ENCODE measurements at places on chromosomes 11 and 22.

DNA sequence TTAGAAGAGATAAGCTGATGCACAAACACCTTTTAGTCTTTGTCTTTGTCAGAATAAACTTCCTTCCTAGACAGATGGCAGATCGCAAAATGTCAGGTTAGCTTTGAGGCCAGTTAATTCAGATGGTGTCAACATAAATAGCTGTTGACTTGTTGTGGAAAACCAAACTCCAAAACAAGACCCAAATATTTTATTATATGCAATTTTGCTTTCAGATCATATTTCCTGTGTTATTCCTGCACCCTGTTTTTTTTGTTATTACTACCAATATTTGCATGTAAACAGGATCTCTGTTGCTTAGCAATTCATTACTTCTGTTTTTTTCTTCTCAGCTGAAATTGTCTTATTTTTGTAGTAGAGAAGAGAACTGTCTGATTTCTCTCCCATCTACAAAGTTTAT, 316.0 kb downstream of the ETS1 start:
- DNase-seq = no peak

DNA sequence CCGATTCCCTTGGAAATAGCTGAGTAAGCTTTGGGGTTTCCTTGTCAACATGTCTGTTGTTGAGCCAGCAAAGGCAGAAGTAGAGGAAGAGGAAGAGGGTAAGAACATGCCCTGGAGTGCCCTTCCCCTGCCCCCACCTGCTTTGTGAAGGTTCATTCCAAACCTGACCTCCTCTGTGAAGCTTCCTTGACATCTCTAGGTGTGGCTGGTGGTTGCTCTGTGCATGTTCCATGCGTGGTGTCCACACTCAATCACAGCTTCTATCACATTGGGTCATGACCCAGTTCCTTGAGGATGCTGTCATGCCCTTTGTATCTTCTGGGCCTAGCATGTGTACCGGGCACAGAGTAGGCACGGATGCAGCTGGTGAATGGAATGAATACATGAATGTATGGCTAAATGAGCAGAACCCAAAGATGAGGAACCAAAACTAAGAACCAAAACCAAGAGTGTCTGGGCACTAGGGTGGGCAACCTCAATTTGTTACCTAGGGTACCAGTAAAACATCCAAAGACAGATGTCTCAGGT, 23.7 kb upstream of the FXYD6 start:
- DNase-seq = no peak

DNA sequence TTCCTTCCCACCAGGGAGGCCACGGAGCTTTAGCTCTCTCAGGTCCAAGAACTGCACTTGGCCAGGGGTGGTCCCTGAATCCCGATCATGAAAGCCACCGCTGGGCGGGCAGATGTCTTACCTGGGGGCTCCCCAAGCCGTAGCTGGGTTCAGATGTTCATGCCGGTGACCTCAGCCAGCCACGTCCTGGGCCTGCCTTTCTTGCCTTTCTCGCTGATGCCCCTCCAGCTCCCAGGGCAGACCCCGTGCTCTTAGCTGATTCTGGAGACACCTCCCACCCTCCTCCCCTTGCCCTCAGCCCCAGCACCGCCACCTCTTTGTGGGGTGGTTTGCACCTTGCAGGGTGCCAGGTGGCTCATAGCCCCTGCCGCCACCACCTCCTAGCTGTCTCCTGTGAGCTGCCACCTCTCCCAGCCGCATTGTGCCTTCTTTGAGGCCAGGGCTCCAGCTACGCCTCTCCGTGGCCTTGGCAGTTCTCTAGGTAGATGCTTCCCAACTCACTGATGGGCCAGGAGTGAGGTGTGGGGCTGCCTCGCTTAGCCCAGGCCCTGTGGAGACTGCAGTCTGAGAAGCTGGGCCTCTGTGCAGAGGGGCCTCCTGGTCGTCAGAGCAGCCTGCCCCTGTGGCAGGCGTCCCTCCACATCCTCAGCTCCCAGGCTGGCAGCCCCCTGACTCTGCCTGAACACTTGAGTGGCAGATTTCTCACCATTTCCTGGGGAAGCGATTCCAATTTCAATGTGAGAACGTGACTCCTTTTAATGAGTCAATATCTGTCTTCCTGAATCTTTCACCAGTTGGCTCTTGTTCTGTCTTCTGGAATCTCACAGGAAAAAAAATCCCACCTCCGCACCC, 97.6 kb upstream of the B3GAT1 start:
- DNase-seq = no peak

- no peak for DNase-seq
These were observed 369.3 kb downstream of the DLG2 start for GRCh38 chr11:85257837-85258236.

GRCh38 chr11:61916737-61917333, 531 bp downstream of the RAB3IL1 start:
- DNase-seq = no peak

DNA sequence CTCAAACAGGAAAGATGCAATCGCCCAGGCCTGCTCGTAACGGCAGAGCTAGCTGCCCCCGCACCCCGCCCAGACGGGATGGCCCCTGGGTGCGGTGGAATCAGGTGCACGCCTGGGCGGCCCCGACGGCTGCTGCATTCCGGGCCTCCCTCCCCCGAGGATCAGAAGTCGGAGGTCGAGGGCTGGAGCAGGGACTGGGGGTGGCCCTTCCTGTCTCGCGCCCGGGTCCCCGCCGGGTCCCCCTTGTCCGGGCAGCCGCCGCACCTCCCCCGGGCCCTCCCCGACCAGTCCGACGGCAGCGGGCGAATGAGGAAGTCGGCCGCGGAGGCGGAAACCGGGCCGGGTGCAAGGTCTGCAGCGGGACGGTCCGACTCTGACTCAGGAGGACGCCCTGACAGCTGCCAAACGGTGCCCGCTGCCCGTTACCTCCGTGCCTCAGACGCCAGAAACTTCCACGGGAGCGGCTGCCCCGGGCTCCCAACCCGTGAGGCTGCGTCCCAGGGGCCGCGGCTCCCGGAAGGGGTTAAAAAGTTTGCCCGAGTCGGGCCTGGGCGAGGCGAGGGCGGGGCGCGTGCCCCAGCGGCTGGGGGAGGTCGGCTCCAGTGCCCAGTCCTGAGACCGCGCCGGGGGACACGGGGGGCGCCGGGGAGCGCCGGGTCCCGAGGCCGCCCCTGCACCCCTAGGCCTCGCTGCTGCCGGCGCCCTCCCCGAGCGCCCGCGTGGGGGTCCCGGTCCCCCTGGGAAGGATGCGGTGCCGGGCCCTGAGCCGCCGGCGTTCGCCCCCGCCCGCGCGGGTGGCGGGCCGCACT, 663 bp downstream of the MYH9 start:
- DNase-seq = no peak

DNA sequence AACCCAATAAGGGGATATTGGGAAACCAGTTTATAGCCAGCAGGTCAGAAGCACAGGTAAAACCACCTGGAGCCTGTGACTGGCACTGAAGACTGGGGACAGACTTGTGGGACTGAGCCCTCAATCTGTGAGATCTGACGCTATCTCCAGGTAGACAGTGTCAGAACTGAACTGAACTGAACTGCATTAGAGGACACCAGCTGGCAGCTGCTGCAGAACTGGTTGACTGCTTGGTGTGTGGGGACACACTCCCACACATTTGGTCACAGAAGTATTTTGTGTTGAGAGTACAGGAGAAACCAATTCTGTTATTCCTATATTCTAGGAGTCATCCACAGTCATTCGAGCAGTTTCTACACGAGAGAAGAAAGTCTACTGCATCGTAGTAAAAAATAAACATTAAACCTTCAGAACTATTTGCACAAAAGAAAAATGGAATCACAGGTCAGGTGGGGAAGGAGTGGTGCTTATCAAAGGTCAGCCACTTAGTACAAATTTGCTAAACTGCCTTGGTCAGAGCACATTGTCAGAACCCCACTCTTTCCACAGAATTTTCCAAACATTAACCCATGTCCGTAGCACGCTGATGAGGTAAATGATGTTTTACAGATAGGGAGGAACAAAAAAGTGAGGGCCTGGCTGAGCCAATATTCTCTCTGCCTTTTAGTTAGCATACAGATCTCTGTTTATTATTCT, 77.2 kb downstream of the SIK3 start:
- DNase-seq = no peak

DNA sequence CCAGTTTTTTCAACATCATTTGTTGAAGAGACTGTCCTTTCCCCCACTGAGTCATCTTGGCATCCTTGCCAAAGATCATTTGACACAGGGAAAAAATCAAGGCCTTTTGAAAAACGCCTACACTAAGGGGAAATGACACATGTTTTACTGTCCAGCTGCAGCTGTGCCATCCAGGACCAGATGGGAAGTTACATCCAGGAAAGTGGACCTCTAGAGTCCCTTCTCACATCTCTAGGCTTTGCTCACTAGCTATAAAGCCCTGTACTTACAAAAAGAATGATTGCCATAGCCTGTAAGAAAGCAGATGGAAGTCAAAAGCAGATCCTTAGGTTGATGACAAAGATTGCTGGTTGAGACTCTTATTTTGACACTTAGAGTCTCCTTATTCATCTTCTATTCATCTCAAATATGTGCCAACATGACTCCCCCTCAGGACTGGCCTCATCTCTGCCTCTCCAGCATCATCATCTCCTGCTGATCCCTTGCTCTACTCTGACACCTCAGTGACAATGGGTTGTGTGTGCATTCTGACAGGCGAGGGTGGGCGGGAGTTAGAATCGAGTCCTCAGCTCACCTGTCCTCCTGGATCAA, 22.8 kb downstream of the OSBP2 start:
- peak; percentile 24 for DNase-seq

DNA sequence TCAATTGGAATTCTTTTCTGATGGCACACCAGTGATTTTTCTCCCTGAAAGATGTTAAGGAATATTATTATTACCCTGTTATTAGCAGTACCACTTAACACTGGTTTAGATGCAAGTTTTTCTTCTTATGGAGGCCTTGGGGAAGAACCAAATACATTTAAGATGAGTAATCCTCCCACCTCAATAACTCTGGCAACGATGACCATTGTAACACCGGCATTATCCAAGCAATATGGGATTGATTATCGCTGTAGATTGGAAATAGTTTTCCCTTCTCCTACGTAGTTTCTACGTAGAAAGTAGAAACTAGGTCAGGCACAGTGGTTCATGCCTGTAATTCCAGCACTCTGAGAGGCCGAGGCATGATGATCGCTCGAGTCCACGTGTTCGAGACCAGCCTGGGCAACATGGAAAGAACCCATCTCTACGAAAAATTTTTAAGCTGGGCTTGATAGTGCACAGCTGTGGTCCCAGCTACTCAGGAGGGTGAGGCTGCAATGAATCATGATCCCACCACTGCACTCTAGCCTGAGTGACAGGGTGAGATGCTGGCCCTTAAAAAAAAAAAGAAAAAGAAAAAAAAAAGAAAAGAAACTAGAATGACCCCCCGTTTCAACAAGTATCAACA, 45.5 kb downstream of the PACSIN2 start:
- DNase-seq = no peak

DNA sequence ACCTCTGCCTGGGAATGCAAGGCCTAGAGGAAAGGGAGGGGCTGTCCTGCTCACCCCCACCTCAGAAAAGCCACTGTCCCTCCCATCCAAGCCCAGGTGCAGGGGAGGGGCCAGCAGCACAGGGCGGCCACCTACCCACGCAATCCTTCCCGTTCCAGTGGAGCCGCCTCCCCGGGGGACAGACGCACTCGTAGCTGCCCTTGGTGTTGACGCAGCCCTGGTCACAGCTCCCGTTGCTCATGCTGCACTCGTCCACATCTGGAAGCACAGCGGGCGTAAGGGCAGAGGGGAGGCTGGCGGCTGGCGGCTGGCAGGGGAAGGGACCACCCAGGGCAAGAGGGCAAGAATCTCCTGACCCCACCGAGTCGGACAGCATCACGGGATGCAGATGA, 40.3 kb upstream of the TTLL12 start:
- DNase-seq = no peak

GRCh38 chr11:39462506-39462905, 1996.9 kb downstream of the LRRC4C start:
- no peak for DNase-seq

DNA sequence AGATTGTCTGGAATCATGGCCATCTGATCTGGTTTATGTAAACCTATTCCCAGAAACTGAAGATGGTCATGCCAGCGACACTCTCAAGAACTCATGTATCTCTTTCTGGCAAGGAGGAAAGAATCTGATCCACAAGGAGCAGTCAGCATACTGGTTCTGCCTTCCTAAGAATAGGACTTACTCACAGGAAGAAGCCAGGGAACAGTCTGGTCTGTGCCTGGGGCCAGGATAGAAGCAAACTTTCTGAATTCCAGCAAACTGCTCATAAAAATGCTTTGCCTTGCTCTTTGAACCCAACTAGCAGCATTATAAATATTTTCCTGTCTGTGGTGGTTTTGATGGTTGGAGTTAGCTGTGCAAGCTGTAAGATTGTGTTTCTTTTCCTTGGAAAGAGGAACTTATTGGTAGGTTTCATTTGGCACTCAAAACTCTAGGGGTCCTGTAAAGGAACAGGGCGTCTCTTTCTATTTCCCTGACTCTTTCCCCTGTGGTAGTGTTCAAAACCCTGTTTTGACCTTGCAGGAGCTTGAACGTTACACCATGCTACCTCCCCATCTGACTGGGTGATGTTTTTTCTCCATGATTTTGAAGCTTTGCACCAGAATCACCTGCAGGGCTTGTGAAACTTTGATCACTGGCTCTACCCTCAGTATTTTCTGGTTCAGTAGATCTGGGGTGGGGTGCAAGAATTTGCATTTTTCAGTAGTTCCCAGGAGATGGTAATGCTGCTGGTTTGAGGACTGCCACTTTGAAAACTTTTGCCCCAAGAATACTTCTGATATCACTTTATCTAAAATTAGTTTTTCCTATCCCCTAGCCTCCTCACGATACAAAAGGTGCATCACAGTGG, 627.8 kb upstream of the ANO5 start:
- DNase-seq = no peak

GRCh38 chr11:84930863-84931262, 696.3 kb downstream of the DLG2 start:
- DNase-seq = no peak

DNA sequence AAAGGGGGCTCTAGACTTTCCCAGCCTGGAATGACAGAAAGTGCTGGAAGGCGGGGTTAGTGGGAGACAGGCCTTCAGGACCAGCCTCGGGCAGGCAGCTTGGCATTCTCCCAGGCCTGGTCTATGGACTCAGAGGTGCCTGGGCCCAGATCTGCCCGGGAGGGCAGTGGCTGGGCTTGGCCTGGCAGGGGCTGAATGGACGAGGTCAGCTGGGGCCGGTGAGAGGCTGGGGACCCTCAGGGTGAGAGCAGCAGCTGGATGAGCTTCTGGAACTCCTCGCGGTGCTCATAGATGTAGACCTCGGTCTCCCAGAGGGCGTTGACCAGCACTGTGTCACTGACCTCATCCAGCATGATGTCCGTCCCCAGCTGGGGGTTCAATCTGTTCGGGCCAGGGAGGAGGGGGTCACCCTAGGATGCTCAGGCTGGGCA, 1.5 kb upstream of the BAIAP2L2 start:
- no peak for DNase-seq

- DNase-seq = no peak
These were observed 68.1 kb downstream of the UBASH3B start for GRCh38 chr11:122723576-122723975.
